SJCRH30 (cell line): ENCODE measurements at places on chromosomes 6 and 20. TPM values are rescaled to one million over a fixed set of nuclear protein-coding genes. Genes with fewer than 3 reads are reported as not detected.

The CGA gene
- 0.20 TPM in 1 of 2 replicates, not detected in the other for total RNA-seq

DNA sequence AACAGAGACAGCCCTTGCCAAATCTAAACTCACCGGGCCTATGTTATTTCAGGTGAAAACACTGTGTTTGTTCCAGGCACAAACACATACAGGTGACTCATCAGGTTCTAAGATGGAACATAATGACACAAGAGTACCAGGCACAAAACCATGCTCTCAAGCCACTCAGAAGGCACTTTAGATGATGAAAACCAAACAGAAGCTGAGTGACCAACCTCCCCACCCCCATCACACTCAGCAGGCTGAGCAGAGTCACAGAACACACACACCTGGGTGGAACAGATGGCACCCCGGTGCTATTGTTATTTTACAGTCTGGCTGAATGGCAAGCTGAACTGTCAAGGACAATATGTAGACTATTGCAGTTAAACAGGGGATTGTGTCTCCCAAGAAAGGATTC, 20.6 kb upstream of the NKX2-2 start:
- no peak for DNase-seq

DNA sequence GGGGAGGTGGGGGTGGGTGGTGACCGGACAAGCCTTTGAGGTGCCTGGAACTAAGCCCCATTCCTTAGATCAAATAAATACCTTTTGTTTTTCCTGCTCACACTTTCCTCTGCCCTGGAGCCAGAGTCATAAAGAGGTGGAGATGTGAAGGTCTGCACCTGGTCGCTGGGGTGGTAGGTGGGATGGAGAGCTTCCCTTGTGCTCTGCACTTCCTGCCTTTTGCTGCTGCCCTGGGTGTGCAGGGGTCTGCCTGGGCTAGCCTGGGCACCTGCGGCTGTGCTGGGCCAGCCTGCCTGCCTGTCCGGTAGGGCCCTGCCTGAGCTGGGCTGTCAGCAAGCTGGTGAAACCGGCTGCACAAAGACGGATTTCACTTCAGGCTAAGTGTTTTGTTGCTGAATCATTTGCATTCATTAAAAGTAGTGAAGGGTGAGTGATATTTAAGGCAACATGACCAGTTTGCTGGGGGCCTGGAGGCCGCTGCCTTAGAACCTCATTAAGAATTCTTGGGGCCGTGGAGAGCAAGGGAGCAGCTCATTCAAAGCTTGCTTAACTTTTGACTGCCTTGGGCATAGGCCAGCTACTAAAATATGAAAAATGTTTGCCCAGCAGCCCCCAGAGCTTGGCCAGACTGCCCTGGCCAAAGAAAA, 20.5 kb downstream of the PTK7 start:
- DNase-seq: no peak

The PDE7B gene
- total RNA-seq: 0.20 and 0.71 TPM in 2 replicates

DNA sequence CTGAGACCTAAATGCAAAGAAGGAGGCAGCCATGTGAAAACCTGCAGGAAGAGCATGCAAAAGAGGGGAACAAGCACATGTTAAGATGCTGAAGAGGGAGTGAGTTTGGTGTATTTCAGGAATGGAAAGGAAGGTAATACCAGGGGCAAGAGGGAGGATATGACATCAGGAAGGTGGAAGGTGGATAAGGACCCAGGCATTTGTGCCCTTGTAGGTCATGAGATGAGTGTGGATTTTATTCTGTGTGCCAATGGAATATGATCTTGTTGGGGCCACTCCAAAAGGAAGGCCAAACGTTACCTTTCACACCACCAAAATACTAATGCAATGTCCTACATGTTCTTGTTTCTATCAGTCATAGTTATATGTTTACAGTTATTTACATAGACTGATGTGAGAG, 17.2 kb upstream of the DOK5 start:
- DNase-seq: no peak
